CD4-positive, alpha-beta memory T cell (primary cell): ENCODE measurements at places on chromosomes 3 and 15. TPM values are rescaled to one million over a fixed set of nuclear protein-coding genes. Genes with fewer than 3 reads are reported as not detected.

CCR9 gene
- 4.5 TPM for total RNA-seq

CBLB gene
- 106 TPM for total RNA-seq

OSBPL10 gene
- not detected for total RNA-seq

NFKBIZ gene
- total RNA-seq, result 79.5 TPM

CCR3 gene
- 0.55 TPM for total RNA-seq

TNFAIP8L3 gene
- total RNA-seq, result not detected

MEIS2 gene
- not detected for total RNA-seq

CCR1 gene
- 2.0 TPM for total RNA-seq

GPR156 gene
- not detected for total RNA-seq

CPNE9 gene
- total RNA-seq, result 0.58 TPM

TEX9 gene
- total RNA-seq, result 2.3 TPM

TERC gene
- total RNA-seq, result 15.7 TPM

FRMD5 gene
- 0.08 TPM for total RNA-seq

PRR20G gene
- total RNA-seq, result not detected

CAPN3 gene
- total RNA-seq, result 20.1 TPM

ADAMTS7 gene
- not detected for total RNA-seq

DLL4 gene
- not detected for total RNA-seq

GRK7 gene
- not detected for total RNA-seq

SPINT1 gene
- 3.8 TPM for total RNA-seq

KLHL40 gene
- total RNA-seq, result not detected

HYAL1 gene
- total RNA-seq, result 0.38 TPM

FEM1B gene
- total RNA-seq, result 48.3 TPM

NR2E3 gene
- not detected for total RNA-seq

HDC gene
- not detected for total RNA-seq

MUC20 gene
- 12.5 TPM for total RNA-seq

TLR9 gene
- total RNA-seq, result 2.3 TPM

CYP1A1 gene
- 0.11 TPM for total RNA-seq

TOPAZ1 gene
- not detected for total RNA-seq

RAB8B gene
- 86.4 TPM for total RNA-seq

IGDCC3 gene
- not detected for total RNA-seq

CA12 gene
- not detected for total RNA-seq

ALPK3 gene
- 0.26 TPM for total RNA-seq

KLHL6 gene
- total RNA-seq, result 55.9 TPM

ERC2 gene
- not detected for total RNA-seq

ARPP19 gene
- total RNA-seq, result 130 TPM

REC114 gene
- not detected for total RNA-seq
